ENCODE measurements at places on chromosomes 1 and 21.

- no peak for DNase-seq
Measured at GRCh38 chr1:67853704-67854103, 20.4 kb upstream of the GNG12 start.

DNA sequence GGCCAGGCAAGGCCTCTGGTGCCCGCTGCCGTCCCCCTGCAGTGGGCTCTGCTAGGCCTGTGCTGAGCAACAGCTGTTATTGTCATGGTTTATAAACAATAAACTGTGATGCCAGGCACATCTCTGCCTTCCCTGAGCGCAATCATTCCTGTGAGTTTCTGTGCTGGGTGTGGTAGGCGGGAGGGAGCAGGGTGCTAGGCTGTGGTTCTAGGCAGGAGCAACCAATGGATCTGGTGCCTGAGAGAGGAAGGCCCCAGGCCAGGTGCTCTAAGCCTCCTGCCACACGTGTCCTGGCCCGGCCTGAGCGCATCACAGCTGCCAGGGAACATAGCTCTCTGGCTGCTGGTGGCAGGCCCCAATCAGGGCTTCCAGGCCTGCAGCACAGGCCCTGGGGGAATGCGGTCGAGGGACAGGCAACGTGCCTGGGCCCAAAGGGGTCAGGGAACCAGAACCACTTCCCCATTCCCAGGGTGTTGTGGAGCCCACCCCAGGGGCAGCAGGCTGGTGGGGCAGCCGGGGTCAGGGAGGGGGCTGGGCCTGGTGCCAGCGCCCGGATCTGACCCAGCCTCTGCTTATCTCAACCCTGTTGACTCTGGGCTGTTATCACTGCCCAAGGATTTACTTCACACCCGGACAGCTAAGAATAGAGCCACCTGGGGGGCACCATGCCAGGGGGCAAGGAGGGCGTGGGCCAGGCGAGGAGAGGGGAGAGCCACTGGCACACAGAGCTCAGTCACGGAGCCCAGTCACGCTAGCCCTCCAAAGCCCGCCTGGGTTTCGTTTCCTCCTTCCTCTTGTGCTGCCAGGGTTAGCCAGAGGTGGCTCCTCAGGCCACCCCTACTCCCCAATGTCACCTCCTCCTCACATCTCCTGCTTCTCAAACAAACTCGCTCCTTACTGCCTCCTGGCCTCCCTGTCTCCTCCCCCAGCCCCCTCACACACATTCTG, 11.5 kb downstream of the TRIM46 start:
- DNase-seq, result no peak

- no peak for DNase-seq
Measured at GRCh38 chr1:111045033-111045722, 81.5 kb upstream of the LRIF1 start.

DNA sequence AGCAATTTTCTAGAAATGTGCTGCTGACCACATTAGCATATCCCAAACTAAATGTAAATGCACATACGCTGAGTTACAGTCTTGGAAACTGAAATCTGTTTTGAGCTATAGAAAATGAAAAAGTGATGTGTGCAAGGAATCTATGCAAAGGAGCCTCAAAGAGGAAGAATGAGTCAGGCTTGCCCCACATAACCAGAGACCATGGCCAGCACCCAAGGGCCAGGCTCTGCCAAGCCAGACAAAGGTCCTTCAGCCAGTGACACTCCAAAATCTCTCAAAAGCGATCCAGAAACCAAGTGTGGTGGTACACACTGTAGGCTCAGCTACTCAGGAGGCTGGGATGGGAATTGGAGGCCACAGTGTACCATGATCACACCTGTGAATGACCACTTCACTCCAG, 195.2 kb downstream of the TOMM20 start:
- DNase-seq, result peak; percentile 49

GRCh38 chr1:55037733-55038551, 1.4 kb upstream of the PCSK9 start:
- no peak for DNase-seq

GRCh38 chr1:162627662-162628296, 4.5 kb upstream of the DDR2 start:
- DNase-seq, result no peak

DNA sequence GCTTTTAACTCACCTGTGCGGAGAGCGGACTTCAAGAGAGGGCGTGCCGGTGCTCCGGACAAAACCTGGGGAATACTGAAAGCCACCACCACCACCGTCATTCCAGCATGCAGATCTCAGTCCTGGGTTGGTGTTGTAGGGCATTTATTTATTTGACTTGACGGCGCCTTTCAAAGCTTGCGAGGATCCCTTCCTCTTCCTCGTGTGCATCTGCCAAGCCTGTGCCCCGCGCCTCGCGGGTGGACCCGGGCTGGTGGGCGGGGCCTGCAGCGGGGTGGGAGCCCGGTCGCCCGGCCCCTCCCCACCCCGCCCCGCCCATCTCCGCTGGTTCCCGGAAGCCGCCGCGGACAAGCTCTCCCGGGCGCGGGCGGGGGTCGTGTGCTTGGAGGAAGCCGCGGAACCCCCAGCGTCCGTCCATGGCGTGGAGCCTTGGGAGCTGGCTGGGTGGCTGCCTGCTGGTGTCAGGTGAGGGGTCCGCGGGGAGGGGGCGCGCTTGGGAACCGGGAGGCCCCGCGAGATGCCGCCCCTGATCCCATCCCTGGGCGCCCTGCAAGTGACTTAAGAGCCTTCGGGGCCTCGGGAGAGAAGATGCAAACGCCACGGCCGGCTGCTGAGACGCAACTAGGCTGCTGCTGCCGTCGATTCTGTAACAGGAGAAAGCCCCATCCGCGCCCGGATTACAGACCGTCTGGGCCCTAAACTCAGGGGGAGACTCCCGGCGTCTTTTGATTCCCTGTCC, at the start of gene IL10RB:
Gene IL10RB (plus strand): TSS at position 318 of the 739 bp plus-strand sequence. CDS start 99 bp downstream, at position 417.
- DNase-seq, result no peak

DNA sequence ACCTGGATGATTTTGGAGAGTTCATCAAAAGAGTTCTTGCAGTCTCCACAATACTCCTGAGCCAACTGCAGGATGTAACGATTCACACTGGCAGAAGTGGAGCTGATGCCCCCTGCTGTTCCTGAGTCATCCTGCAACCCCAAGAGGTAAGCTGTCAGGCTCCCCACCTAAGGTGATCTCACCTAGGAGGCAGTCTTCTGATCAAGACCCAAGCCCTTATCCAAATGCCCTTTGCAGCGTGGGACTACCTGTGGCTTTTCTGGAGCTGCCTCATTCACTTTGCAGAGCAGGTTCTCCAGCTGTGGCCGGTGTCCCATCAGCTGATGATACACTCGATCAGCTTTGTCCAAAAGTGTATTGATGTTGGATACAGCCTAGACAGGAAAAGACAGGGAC, 96.4 kb downstream of the UBR4 start:
- no peak for DNase-seq

DNA sequence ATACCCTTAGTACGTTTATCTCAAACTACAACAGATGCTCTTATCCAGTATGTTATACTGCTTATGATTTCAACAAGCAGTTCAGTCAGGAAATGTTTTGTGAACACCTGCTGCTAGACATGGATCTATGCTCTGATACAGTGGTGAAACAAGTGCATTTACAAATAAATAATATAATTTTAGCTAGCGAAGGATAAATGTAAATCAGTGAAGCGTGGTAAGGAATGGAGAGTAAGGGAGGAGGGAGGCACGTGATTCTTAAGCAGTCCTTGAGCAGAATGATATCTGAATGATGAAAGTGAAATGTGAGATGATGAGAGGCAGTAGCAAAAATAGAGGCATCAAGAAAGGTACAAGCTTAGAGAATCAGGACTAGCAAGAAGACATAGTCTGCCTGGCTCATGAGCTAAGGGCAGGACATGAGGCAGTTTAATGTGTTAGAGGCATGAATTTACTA, 6.3 kb downstream of the TSNAX start:
- no peak for DNase-seq

GRCh38 chr1:87295445-87296110, 33.1 kb upstream of the LMO4 start:
- DNase-seq, result no peak

GRCh38 chr1:208614610-208615009, 370.4 kb upstream of the PLXNA2 start:
- DNase-seq, result no peak

DNA sequence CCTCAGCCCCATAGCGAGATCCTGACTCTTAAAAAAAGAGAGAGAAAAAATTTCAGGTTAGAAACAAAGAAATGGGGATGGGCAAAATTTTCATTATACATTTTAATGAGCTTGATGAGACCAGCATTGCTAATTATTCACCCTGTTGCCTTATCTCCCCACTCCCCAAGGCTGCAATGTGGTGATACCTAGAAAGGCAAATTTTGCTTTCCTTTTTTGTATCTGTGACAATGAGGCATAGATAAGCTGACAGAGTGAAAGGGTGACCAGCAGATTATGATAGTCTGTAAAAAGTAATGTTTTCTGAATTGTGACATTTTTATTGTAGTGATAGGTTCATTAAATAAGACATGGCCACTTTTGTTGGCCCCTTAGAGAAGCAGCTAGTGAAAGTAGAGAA, 12.9 kb downstream of the SRRM1 start:
- no peak for DNase-seq

DNA sequence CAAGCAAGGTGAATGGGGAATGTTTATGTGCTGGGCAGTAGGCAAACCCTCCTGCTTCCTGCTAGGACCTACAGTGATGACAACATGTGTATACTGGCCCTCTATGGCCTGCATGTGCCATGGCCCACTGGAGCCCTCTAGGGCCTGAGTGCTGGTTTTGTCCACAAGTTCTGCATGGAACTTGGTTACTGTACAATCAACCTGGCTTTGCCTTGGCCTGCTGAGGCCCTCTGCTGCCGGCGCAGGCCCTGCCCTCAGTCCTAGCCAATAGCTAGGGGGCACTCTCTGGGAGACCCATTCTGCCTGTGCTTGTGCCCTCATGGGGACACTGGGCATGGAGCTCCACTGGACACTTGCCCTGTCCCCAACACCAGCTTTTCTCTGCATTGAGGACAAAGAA, 138.6 kb upstream of the NGF start:
- DNase-seq, result peak; percentile 82

DNA sequence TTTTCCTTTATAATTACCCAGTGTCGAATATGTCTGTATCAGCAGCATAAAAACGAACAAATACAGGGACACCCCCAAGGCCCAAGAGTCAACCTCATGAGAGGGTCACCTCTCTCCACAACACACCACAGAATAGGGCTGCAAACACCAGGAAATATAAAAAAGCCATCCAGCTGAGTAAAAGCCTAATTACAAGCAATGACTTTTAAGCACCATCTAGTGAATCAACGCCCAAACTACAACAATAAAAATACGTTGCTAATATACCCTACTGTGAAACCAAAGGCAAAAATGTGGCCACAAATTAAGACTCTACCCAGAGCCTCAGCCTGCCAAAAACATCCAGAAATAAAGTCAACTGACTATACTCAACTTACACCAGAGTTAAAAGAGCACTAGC, 817.9 kb upstream of the NEGR1 start:
- no peak for DNase-seq

GRCh38 chr1:194366705-194367104, 1180.3 kb upstream of the B3GALT2 start:
- no peak for DNase-seq

- DNase-seq, result no peak
Measured at GRCh38 chr1:10680487-10680886, 116.0 kb downstream of the CASZ1 start.

GRCh38 chr1:3504822-3505153, 50.3 kb downstream of the ARHGEF16 start:
- DNase-seq, result no peak

- DNase-seq, result no peak
Measured at GRCh38 chr21:41379901-41380300, 18.1 kb downstream of the MX2 start.

DNA sequence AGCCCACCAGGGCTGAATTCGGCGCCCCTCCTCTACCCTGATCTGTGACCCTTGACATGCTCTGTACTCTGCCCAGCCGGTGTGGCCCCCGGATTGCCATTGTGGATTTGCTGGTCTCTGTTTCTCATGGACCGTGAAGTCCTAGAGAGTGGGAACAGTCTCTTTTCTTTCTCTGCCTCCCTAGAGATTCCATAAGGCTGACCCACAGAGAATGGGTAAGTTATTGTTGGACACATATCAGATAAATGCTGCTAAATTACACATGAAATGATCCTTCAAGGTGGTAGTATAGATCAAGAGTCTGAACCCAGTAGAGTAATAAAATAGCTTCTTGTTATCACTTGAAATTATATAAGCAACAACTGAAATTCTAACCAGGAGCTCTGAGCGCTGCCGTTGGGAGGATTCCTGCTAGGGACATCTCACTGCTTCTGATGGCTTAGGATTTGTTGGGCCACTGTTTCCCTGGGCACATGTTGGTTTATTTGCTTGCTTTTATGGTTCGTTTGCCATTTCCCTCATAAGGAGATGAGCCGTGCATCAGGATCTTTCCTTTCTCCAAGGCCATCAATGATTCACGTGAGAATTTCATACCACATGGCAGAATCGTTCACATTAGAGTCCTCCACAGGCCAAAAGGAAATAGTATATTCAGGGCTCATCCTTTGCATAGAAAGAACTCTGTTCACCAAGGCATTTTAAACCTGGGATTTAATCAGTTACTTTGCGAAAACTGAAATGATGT, 111.9 kb downstream of the ZBTB18 start:
- no peak for DNase-seq

- DNase-seq, result no peak
Measured at GRCh38 chr1:62304515-62304914, 14.7 kb downstream of the KANK4 start.

- DNase-seq, result no peak
Measured at GRCh38 chr1:63454269-63454668, 68.8 kb downstream of the ITGB3BP start.

DNA sequence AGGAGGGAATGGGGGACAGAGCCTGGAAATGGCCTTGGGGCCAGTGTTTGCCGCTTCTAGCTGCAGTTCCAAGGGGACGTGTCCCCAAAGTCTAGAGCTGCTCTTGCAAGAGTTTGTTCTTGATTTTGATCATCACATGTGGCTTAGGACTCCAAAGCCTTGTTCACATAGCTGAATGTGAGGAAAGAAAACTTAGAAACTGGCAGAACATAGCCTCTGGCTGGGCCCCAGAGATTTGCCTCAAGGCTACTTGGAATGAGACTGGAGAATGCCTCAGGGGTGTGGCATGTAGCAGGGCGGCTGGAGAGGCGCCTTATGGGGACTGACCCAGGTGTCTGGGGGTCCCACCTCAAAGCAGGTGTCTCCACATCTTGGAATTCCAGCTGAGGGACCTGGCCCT, 2.3 kb downstream of the PDXK start:
- no peak for DNase-seq

DNA sequence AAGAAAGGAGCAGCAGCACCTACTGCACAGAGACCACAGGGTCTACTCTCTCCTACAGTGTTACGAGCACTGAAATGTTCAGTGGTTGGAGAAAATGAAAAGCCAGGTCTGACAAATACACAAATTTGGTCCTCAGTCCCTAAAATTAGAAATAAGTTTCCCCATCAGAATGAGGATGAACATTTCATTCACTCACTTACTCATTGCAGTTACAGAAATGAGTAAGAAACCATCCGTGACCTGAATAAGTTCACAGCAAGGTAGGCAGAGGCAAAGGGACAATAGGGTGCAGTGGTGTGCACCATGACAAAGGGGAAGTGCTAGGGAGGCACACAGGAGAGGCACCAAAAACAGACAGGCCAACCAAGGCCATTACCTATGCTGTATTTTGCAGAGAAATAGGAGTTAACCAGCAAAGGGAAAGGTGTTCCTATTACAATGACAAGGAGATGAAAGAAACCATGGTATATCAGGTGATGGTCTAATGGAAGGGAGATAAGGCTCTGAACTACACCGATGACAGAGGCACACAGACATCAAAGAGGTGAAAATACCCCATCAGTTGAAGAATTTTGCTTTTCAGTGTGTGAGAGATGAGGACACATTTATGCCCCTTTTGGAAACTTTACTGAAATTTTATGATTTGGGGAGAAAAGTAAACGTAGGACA, 29.4 kb downstream of the VAV3 start:
- no peak for DNase-seq

- no peak for DNase-seq
Measured at GRCh38 chr1:17561247-17561548, 21.7 kb downstream of the ARHGEF10L start.
